Left cardiac atrium (tissue), 4 donors: ENCODE measurements at places on chromosomes 3 and 15. TPM values are rescaled to one million over a fixed set of nuclear protein-coding genes. Genes with fewer than 3 reads are reported as not detected.
A peak's percentile ranks its signal among the peaks of the same experiment; 100 is the strongest.

- DNase-seq, result no peak
Measured at GRCh38 chr15:59154243-59154642, 49.3 kb downstream of the CCNB2 start.

DNA sequence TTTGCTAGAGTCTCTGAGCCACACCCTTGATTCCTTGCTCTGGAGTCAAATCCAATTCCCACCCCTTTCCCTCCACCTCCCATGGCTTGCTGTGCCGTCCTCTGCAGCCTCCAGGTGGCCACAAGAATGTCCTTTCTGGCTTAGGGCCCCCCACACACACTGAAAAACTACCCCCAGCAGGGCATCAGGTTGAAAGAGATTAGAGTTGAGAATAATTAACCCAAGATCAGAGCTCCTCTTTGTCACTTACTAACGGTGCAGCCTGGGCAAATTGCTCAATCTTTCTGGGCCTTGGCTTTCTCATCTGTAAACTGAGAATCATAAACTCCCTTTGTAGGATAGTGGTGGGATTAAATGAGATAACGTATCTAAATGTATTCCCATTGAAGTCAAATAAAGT, 78.5 kb downstream of the MRPL46 start:
- no peak for DNase-seq

DNA sequence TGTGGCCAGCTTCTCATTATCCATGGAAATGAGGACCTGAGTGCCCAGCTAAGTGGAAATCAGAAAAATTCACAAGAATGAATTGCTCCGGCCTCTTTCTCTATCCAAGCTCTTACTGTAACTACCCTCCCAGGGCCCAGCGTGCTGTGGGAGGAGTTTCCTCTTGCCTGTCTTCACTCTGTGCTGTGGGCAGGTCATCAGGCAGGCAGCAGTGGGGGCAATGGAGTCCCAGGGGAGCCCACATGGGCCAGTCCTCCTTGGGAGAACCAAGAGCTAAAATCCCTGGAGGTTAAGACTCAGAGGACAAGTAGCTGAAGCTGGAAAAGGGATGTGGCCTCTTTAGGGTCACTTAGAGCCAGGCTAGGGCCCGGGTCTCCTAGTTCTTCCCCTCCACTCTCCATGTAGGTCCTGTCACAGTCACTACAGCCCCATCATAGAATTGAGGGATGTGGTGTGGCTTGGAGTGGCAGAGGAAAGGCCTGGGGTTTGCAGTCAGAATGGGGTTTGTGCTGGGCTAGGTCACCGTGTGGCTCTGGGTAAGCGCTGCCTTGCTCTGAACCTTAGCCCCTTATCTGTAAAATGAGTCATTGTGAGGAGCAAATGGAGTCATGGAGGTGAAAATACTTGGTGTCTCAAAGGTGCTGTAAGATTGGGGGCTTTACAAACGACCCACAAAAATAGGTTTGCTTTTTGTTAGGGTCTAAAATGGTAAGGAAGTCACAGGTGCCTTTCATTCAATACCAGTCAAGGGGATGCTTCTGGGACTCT, 3.7 kb downstream of the GASK1A start:
- no peak for DNase-seq

DNA sequence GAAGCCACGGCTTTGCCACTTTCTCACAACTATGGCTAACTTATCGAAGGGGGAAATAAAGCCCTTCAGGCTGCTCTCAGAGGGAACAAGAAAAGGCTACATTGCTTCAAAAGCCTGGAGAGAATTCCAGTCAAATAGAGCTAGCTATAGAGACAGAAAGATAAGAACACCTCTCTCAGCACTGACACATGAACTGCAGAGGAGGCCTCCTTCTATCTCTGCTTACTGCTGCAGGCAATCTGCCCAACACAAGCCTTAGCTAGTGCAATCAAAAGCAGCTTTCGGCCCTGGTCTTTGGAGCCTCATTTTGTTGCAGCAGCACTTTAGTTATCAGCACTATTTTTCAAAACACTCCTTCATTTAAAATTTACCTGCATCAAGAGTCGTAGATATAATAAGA, 118.4 kb upstream of the ROBO1 start:
- DNase-seq, result no peak

GRCh38 chr3:168383573-168383972, 287.8 kb upstream of the GOLIM4 start:
- no peak for DNase-seq

GRCh38 chr3:50524746-50525145, 21.3 kb upstream of the CACNA2D2 start:
- no peak for DNase-seq

DNA sequence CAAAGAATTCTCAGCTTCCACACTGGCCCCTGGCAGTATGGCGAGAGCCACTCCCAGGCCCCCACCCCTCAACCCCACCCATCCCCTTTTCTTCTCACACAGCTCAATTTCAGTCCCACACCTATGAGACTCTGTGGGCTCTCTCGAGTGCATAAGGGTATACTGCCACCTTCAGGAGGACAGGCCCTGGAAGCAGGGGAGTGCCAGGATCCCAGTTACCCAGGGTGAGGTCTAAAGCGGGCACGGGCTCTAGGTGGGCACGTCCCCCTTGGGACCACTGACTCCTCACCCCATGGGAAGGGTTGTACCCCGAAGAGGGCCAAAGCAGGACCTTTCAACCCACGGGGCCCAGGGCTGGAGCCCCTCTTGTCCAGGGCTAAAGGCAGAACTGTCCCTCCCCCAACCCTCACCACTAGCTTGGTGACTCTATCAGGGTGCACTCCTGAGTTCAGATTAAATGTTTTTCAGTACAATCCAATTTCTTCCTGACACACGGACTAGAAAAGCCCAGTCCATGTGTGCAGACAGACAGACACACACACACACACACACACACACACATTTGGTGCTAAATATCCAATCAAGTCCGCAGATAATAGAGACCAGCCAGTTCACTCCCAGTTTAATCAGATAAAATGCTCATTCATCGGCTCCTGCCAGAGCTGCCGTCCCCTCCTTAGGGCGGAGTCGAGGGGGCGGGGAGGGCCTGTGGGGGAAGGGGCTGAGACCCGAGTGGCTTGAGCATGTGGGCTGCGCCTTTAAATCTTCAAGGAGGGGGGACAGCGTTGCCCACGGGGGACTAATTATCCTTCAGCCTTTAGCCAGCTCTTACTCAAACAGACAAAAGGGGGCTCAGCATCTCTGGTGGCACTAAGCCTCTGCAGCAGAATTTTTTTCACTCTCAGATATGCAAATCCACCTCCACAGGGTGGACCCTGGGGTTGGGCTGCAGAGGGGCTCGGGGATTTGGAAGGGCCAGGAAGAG, 59.3 kb downstream of the CYP11A1 start:
- peak; percentile 47 for DNase-seq

SNX33 gene
- total RNA-seq, result 14.3 TPM

LRRC34 gene
- 2.1 TPM for total RNA-seq

- no peak for DNase-seq
Measured at GRCh38 chr3:150850191-150850590, 55.0 kb downstream of the MINDY4B start.

PRKCD gene
- total RNA-seq, result 31.5 TPM

DNA sequence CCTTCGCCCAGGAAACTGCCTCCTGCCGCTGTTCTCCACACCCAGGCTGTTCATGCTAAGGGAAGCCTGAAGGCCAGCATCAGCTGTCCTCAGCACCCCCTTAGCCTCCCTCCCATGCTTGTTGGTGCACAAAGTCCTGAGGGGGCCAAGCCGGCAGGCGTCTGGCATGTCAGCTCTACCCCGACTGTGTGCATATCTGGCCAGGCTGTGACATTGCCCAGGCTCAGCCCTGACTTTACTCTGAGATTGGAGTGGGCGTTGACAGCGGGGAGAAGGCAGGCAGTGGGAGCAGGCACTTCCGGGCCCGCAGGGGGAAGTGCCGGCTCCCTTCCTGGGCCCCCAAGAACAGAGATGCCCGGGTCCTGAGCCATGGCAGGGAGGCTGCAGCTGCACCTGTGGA, 492.2 kb downstream of the AGBL1 start:
- DNase-seq, result no peak

GRCh38 chr3:152260026-152260425, 8.7 kb upstream of the MBNL1 start:
- no peak for DNase-seq

DNA sequence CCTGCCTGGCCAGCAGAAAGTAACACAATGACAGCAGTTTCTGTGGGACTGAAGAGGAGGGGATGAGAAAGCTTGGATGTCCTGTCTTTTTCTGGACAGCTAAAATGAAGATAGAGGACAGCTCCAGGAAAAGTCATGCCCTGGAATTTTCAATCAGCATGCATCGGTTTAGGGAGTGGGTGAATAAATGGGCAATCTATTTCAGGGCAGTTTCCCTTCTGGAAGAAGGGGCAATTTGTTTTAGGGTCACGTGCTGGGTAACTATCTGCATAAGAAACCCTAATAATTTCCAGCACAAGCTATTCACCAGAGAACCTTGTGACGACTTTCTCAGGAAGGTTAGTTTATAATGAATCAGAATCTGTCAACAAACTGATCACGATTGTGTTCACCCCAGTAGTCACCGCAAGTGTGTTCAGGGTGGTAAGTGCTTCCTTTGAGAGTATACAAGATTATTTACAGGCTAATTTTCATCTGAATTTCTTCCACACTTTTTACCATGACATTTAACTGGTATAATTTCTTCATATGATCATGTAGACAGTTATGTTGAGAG, 318.0 kb upstream of the GBE1 start:
- DNase-seq, result no peak

GRM2 gene
- 0.15 TPM for total RNA-seq

GRCh38 chr3:36444909-36445308, 64.6 kb downstream of the STAC start:
- DNase-seq, result no peak

DNA sequence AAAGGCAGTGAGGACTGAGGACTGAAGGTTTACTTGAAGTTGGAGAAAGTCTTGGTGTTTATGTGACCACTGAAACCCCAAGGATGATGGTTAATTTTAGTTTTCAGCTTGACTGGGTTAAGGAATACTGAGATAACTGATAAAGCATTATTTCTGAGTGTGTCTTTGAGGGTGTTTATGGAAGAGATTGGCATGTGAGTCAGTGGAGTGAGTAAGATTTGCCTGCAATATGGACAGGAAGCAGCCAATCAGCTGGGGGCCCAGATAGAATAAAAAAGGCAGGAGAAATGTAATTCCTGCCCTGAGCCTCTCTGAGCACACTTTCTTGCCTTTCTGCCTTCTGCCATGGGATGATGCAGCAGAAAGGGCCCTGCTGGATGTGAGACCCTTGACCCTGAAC, 92.4 kb downstream of the KBTBD8 start:
- no peak for DNase-seq

FBXL22 gene
- 24.2 TPM for total RNA-seq

LYZL4 gene
- total RNA-seq, result not detected

ZBBX gene
- not detected for total RNA-seq

SLC15A2 gene
- total RNA-seq, result 1.2 TPM

GRCh38 chr15:44069489-44069888, 125.6 kb downstream of the FRMD5 start:
- DNase-seq, result no peak

GOLGA6D gene
- total RNA-seq, result not detected

GRCh38 chr3:56370991-56371775, 97.1 kb downstream of the ERC2 start:
- DNase-seq, result no peak

DNA sequence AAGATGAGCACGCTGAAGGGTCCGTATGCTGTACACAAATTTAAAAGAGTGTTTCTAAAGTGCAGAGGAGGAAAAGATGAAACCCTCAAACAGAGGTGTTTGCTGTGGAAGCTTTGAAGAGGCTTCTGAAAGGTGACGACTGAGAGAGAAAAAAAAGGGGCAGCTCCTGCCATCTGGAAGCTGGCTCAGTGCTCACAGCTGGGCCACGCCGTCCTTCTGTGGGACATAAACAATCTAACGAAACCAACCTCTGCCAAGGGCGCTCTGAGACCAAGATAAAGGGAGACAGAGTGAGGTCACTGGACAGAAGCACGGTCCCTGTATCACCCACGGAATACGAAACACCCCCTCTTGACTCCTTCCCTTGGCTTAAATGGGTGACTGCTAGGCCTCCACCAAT, 96.3 kb upstream of the SLC6A6 start:
- peak; percentile 40 for DNase-seq

PCYT1A gene
- total RNA-seq, result 83.9 TPM

DNA sequence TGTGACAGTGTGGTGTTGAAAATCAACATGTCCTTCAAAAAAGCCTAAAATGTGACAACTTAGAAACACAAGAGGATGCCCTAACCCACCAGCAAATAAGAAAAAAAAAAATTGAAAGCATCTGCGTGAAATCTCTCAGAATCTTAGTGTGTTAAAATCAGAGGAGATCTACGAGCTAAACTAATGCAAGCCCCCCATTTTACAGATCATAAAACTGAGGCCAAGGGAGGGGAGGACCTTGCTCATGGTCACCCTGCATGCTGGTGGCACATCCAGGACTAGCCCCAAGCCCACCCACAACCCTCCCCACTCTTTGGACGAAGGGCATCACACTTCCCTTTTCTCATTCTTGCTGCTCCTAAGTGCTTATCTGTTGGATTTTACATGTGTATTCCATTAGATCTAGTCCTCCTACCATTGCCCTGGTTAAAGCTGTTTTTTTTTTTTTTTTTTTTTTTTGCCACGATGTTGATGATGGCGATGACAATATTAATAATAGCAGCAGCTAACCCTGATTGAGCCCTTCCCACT, 29.1 kb upstream of the NOX5 start:
- DNase-seq, result no peak

DNA sequence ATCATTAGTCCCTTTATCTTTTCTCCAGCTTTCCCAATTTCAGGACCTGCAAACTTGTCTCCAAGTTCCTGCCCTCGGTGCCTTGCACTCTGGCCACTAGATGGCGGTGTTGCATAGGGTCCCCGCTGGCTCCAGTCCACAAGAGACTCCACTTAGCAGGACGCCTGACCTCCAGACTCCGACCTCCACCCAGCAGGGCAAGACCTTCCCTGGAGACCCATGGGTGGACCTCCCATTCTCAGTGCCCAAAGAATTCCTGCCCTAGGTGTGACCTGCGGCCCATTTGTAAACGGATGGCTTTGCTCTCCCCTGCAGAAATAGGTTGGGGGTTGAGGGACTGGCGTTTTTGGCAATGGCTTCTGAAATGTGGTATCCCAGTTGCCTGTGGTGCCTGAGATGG, 82.6 kb downstream of the LSM3 start:
- peak; percentile 84 for DNase-seq

DNA sequence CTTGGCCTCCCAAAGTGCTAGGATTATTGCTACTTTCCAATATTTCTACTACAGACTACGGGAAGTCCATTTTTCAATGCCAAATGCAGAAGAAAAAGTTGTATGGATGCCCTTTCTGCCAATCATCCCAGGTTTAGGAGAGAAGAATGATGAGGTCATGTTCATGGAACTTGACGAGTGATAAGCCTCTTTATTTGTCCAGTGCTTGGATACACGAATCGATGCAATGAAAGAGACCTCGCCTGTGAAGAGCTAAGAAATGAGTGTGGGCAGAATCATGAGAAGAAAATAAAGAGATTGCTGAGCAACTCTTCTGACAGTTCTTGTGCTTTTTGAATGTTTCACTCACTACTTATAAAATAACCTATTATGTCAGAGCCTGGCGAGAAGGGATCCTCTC, 996 bp upstream of the SLC28A1 start:
- DNase-seq, result no peak

GRCh38 chr3:39011191-39011736, 40.5 kb downstream of the SCN11A start:
- DNase-seq, result no peak

MAGEL2 gene
- 0.13 TPM for total RNA-seq
